ENCODE measurements at places on chromosomes 4 and X.

DNA sequence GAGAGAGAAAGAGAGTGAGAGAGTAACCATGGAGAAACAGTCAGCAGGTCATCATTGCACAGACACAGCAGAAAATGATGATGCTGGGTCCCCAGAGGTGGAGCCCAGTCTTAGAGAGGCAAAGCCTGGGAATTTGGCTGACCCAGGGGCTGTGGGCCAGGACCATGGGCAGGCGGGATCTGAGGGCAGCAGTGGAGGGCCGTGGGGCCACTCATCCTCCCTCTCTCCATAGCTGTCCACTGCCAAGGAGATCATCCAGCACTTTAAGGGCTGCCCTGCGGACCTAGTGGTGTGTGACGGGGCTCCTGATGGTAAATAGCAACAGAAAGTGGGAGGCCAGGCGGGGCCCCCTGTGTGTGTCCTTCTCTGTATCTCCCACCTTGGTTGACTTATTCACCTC lies 2.8 kb downstream of the FTSJ1 start:
- DNase-seq: no peak

- no peak for DNase-seq
Observed at GRCh38 chrX:96692454-96692853, 7.8 kb downstream of the DIAPH2 start.

GRCh38 chr4:103887191-103887590 lies 167.4 kb upstream of the TACR3 start:
- DNase-seq: no peak

- no peak for DNase-seq
Observed at GRCh38 chrX:70998411-70999027, 67.6 kb upstream of the SLC7A3 start.

DNA sequence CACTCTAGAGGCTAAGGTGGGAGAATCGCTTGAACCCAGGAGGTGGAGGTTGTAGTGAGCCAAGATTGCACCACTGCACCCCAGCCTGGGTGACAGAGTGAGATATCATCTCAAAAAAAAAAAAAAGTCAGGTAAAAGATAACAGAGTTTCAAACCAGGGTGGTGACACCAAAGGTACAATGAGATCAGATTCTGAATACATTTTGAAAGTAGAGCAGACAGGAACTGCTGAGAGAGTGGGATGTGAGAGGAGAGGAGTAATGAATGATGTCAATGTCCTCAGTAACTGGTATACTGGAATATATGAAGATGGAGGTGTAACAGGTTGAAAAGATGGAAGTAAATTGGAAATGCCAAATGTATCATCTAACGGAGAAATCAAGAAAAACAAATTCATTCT lies 135.6 kb downstream of the CAMK2D start:
- no peak for DNase-seq

DNA sequence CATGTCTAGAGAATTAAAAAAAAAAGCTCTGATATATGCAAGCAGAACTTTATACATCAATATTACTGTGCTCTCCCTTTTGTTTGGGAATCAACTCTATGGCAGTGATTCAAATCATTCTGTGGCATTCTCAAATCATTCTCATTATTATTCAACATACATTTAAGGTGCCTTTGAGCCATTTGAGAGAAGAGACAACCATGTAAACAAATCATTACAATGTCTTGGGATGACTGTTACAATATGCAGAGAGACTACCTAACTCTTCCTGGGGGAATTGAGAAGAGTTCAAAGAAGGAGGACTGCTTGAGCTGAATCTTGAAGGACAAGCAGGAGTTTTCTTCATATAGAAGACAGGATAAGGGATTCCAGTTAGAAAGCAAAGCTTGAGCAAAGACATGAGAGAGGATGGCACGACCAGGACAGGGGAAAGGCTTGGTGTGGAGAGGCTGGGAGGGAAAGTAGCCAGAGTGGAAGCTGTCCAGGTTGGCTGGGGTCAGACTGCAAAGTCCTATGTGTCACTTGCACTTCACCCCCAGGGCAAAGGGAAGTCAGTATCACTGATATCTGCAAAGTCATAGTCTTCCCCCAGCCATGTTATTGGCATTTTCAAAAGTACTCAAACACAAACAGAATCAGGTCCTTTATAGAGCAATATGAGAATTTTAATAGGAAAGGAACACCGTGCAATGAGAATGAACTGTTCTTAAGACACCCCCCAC lies 9.0 kb downstream of the SEC24D start:
- DNase-seq: peak; percentile 51

DNA sequence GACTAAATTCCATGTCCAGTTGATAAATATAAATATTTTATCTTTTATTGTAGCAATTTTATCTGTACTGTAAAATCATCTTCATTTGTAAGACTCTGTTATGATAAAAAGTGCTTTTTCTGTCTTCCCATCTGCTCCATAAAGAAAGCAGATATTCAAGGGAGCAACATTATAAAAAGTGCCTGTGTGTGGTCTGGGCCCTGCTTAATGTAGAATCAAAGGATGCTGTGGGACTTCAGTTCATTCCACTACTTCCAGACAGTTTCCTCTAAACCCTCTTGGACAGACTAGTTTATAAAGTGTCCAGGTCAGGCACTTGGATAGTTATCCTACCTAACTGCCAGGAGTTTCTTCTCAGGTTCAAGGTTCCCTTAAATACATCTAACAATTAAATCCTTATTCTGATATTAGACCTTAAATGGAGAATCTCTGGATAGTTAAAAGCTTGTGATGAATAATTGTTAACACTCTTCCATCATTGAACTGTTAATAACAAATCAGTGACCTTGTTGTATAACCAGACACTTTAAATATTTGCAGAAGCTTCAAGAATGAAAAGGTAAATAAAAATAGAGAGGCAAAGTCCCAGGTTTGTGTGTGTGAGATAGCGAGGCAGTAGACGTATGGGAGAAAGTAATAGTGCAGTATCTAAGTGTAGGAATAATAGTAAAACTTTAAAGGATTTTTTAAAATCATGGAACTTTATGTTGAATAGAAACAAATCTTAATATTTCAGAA lies 237.5 kb upstream of the CTSO start:
- no peak for DNase-seq

- DNase-seq: no peak
Observed at GRCh38 chr4:73434311-73434710, 1.7 kb upstream of the AFP start.
